ENCODE measurements at places on chromosomes 3 and 15. TPM values are rescaled to one million over a fixed set of nuclear protein-coding genes. Genes with fewer than 3 reads are reported as not detected.

DNA sequence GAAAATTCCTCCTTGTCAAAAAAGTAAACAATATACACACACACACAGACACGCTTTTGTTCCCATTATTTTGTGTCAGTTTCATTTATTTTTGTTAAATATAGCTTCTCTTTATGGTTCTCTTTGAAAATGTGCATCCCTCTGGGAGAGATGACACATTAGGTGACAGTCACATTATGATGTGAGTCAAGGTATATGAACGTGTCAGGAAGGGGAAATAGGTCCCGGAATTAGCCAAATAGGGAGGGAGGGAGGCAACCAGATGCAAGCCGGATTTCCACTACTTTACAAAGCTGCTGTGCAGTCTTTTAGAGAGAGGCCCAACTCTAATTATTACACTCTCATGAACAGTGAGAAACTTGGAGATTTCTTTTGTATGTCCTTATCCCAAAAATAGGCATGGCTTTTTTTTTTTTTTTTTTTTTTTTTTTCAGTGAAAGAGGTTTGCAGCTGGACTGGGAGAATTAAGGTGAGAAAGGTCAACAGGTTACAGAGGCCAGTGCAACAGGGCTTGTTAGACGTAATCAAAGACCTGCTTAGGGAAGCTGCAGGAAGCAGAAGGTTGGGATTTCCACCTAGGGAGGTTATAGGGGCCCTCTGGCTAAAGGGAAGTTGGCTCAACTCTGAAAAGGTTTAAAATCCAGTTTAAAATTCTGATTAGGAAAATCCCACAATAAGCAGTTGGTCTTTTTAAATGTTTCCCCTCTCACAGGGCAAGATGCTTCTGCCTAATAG is 240.5 kb upstream of the UBE2E1 start:
- DNase-seq: no peak

DNA sequence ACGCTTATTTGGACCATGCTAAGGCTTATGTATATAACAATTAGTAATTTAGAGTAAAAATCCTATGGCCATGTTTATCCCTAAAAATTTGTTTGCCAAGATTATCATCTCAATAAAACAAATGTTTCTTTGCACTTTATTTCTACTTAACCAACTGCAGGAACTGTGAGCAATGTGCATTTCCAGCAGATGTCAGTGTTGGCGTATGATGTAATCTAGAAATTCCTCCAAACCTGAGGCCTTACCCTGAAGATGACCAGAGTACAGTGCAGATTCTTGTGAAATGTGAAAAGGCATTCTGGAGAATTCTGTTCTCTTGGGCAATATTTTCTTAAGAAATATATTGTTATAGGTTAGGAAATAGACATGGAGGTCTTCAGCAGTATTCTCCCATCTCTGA is 205.9 kb downstream of the MBNL1 start:
- DNase-seq: peak; percentile 36

DNA sequence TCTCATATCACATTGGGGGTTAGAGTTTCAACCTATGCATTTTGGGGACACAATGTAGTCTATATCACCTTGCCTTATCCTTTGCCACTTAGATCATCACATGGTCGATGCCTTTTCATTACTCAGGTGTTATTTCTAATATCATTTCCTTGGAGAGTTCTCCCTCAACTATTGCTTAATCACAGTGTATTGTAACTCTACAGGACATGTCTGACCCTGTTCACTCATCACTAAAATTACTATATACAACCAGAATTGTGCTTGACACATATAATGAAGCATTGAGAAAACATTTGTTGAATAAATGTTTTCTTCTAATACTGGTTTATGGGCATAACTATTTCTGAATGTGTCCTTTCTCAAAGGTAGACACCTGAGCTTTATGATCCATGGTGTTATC is 207.4 kb downstream of the EPHA6 start:
- DNase-seq: no peak

GRCh38 chr3:158713094-158713499 is 19.2 kb downstream of the RARRES1 start:
- DNase-seq: no peak

GRCh38 chr3:172324611-172325203 is 123.5 kb downstream of the GHSR start:
- no peak for DNase-seq

DNA sequence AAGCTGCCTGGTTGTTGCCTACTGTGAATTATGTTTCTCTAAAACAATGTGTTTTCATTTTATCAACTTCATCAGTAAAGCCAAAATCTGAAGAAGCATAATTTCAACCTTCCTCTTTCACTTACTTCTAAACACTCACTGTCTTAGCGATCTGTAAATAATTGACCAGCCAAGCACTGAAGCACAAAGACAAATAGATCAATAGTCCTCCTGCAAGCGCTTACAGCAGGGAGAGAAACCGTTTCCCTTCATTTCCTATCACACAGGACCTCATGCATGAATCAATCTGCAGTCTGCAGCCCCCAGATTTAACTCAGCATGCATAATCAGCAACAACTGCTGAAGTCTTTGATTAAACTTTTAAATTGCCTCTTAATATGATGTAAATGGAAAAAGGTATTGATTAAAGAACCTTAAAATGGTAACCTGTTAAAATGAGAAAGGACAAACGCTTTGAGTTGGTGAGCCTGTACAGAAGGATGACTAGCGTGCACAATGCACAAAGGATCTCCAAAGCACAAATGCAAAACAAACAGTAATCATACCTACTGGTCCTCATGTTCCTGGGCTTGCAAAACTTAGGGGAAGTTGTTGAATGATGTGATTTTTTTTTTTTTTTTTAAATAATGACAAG is 370.2 kb upstream of the ZNF385D start:
- DNase-seq: no peak

DNA sequence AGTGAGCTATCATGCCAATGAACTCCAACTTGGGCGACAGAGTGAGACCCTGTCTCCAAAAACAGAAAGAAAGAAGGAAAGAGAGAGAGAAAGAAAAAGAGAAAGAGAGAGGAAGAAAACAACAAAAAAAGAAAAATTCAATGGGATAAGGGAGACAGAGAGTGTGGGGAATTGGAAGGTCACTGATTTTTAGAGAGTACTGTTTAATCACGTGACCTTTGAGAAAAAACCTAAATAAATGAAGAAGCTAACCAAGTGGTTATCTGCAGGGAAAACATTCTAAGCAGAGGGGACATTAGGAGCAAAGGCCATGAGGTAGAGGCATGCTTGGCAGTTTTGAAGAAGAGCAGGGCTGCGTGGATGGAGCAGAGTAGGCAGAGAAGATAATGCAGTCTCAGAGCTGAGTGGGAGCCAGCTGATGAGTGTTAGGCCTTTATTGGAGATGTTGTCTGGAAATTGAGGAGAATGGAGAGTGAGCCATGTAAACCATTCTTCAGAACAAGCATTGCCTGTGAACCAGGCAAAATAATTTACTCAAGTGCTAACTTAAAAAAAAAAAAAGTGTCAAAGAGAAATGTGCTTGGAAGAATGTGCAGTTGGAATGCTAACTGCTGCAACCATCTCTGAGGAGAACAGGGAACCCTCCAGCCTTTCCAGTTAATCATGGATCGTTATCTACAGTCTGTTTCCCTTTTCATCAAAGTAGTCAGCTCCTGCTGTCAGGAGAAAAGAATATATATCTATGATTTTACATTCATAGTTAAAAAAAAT is 377.3 kb upstream of the SEMA6D start:
- DNase-seq: no peak

DNA sequence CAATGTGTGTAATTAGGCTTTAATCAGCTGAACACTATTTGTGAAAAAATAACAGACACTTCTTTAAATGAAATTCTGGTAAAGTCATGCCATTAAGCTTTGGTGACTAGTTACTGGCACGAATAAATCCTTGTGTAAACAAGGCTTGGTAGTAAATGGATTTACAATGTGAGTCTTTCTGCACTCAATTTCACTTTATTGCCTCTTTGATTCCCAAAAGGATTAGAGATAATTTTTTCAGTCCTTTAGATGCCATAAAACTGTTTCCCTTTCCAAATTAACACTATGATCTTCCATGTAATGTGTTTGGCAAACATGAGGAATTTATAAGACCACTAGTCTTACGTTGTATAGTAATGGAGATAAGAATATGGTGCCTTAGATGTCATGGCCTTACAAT is 339.5 kb upstream of the DNAJC19 start:
- no peak for DNase-seq

DNA sequence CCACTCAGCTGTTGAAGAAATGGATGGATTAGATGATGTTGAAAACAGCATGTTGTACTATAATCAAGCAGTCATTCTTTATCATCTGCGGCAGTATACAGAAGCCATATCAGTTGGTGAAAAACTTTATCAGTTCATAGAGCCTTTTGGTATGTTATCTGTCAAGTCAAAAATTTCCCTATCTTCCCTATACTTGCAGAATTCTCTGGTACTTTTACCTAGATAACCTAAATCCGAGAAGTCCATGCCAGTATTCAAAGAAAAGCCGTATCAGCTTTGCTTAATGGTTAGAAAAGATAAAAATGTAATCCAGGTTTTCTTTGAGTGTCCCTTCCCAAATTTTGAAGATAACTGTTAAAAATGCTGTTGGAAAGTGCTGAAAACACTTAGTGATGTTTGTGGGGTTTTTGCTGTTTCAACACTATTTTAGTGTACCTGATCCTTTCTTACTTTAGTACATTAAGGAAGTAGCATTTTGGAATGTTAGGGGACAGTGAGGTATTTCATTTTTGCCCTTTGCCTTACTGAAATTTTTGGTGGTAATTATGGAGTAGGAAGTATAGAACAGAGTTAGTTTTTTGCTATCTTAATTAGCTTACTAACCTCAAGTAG is 23.8 kb downstream of the CNOT10 start:
- no peak for DNase-seq

DNA sequence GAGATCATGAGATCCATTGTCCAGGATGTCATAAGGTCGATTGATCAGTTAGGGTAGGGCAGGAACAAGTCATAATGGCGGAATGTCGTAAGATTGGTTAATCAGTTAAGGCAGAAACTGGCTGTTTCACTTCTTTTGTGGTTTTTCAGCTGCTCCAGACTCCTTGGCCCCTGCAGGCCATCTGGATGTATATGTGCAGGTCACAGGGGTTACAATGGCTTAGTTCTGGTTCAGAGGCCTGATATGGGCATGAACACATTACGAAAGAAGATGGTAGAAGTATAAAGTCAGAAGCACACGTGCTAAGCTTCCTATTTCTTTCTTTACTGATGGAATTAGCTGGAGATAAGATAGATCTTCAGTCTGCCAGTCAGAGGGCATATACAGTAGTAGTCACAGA is 315.4 kb upstream of the LRRC3B start:
- DNase-seq: no peak

DNA sequence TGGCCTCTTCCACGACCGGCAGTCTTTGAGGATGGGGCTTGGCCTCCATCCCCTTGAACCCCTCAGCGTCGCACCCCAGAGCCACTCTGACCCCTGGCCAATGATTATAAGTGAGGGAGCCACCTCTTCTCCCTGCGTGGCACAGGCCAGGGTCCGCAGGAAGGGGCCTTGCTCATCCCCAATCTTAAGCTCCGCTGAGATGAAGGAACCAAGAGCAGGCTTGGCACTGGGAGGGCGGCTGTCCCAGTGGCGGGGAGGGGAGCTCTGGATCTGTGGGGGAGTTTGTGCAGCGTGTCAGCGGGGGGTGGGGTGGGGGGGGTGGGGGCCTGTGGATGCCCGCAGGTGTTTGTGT is 13.8 kb upstream of the ADPGK start:
- no peak for DNase-seq

DNA sequence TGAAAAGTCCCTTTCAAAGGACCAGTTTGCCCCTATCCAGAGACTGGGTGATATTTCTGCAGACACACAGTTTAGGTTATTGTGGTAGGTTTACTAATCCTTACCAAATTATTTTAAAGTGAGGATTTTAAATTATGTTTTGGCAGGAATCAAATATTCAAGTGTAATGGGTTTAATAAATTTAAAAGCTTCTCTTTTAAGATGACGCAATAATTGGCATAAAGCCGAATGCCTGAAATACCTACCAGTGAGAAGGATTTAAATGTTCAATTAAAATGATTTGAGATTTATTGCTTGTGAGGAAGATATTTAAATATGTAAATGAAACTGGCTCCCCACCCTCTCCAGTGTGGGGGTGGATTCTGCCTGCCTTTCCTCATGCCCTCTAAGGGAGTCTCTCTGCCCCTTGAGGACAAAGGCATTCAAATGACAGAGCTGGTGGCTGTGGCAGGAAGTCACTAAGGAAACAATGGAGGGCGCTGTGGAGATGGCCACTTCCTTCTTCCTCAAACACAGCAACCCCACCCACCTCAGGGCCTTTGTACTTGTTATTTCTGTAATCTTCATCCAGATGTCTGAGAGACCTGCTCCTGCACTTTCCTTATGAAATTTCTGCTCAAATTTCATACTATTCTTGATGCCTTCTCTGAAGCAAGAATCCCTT is 131.7 kb downstream of the TNIK start:
- DNase-seq: no peak

The GOLGA6A gene
- 0.35 TPM for polyA plus RNA-seq

The SLCO2A1 gene
- polyA plus RNA-seq: 0.88 TPM

The UMPS gene
- polyA plus RNA-seq: 18.2 TPM

The FOXL2 gene
- 0.41 TPM for polyA plus RNA-seq

The FGF12 gene
- polyA plus RNA-seq: 5.0 TPM

The SMAD3 gene
- polyA plus RNA-seq: 33.9 TPM

The RARB gene
- polyA plus RNA-seq: 18.1 TPM

The ADIPOQ gene
- 0.03 TPM for polyA plus RNA-seq

The LMAN1L gene
- polyA plus RNA-seq: not detected

Measured in muscle of back (tissue), 13 donors.